ENCODE measurements at places on chromosomes 1 and 21. TPM values are rescaled to one million over a fixed set of nuclear protein-coding genes. Genes with fewer than 3 reads are reported as not detected.

The TSPEAR gene
- not detected for total RNA-seq

The NUF2 gene
- total RNA-seq: 56.5 TPM

The LYPD8 gene
- not detected for total RNA-seq

The CELF3 gene
- not detected for total RNA-seq

The MYOG gene
- total RNA-seq: not detected

The SPRR2D gene
- not detected for total RNA-seq

The HLX gene
- total RNA-seq: 2.0 TPM

The POGZ gene
- 140 TPM for total RNA-seq

The OR2L2 gene
- 0.12 TPM for total RNA-seq

The CCDC17 gene
- 5.9 TPM for total RNA-seq
